ENCODE measurements at places on chromosomes 6 and 20. TPM values are rescaled to one million over a fixed set of nuclear protein-coding genes. Genes with fewer than 3 reads are reported as not detected.

DNA sequence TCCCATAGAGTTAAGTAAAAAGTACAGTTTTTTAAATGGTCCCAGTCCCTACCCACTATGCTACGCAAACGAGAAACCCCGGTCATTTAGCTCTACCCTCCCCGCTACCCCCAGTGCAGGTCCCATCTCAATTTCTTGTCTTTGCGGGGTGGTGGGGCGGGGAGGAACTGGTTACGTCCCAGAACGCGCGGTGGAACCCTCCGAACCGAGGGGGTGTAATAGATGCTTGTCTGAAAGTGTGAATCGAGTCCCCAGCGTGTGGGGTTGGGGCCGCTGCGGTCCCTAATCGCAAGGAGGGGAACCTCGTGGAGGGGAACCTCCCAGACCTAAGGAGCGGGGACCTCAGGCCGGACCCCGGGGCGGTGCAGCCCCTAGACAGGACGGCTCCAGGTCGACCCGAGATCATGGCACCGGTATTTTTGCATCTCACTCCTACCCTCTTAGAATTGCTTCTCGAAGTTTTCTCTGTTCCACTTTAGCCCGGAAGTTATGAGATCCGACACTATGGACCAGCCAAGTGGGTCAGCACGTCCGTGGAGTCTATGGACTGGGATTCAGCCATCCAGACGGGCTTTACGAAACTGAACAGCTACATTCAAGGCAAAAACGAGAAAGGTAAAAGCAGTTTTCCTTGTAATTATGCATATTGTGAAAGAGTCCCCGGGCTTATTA, 779 bp downstream of the HEBP2 start:
- DNase-seq, result no peak

DNA sequence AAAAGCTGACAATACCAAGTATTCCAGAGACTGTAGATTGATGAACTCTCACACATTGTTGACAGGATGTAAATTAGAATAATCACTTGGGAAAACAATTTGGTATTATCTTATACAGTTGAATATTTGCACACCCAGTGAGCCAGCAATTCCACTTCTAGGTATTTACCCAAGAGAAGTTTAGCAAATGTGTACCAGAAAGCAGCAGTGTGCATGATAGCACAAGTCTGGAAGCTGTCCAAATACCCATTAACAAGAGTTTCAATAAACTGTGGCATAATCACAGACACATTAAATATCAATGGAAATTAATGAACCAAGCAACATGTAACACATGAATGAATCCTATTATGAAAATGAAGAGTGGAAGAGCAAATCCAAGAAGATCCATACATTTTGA, 233.6 kb downstream of the TPBG start:
- no peak for DNase-seq

GRCh38 chr6:152295346-152295745, 341.8 kb downstream of the SYNE1 start:
- no peak for DNase-seq

- DNase-seq, result no peak
Observed at GRCh38 chr20:4905613-4906012, 95.7 kb downstream of the SLC23A2 start.

- peak; percentile 80 for DNase-seq
Observed at GRCh38 chr6:145626857-145627256, 108.5 kb downstream of the EPM2A start.

Gene GNAS-AS1
- total RNA-seq, result under 0.01 TPM

Gene HNF4A
- total RNA-seq, result not detected

Gene CLPSL1
- total RNA-seq, result not detected

Measured in dermis microvascular lymphatic vessel endothelial cell (primary cell).